ENCODE measurements at places on chromosomes 16 and 17.

DNA sequence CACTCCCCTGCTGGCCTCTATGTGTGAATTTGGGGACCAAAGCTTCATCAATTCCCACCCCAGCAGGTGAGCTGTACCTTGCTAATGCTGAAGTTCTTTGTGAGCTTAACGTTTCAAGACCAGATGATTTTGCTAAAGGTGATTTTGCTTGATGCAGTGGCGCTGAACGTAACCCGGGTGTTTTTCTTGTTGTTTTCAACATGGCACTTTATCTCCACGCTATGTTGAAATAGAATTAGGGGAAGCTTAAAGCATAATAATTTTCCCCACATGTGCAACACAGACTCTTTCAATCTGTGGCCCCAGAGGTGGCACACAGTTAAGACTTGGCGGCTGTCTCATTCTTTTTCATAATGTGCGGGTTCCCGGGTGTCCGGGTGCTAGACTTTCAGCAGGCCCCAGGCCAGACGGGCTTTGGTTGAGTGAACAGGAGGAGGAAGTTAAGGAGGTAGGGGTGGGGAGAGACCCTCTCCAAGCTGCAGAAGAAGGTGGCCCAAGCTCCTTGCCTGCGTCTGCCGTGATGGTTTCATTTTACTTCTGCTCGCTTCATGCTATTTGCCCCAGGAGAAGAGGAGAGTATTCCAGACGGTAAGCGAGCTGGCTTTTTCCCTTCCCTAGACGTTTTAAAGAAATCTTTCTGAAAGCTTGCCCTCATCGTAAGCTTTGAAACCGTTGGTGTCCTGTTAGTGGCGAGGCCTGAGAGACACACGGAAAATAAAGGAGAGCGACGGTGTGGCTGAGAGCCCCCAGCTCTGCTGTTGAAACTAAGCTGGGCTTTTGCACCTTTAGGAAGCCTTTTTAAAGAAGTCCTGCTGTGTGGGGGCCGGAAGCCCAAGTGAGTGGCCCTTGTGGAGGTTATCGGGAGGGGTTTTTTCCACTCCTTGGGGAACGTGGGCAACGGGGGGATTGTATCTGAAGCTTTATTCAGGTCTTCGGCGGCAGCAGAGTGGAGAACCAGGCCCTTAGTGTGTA is 4.2 kb downstream of the FOXC2 start:
- DNase-seq: no peak

- peak; percentile 56 for DNase-seq
Measured at GRCh38 chr17:350706-351448, 1.7 kb downstream of the RPH3AL start.

GRCh38 chr16:12675852-12676251 is 127.8 kb downstream of the CPPED1 start:
- DNase-seq: no peak

DNA sequence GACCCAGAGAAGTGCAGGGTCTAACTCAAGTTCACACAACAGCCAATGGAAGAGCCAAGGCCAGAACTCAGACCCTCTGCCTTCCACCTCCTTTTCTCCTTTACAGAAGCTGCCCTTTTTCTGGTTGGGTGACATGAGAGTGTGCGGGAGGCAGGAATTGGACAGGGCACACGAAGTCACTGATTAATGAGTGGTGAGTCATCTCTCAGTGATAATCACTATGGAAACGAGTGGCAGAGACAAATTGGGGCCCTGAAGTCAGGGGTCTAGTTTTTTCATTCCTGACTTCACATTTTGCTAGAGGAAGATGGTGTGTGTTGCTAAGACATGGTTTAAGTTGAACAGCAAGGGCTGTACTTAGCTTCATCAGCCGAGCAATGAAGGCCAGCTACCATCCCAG is 312.7 kb upstream of the CCL2 start:
- DNase-seq: no peak

GRCh38 chr17:40450175-40450574 is 6.9 kb downstream of the IGFBP4 start:
- no peak for DNase-seq

DNA sequence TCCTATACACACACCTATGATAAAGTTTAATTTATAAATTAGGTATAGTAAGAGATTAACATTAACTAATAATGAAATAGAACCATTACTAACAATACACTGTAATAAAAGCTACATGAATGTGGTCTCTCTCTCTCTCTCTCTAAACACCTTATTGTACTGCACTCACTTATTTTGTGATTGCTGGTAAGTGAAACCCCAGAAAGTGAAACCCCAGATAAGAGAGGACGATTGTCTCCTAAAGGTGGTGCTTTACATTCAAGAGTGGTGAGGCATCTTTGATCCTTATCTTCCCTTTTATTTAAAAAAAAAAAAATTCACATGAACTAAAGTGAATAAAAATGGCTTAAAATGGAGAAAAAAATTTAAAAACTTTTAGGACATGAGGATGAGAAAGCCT is 80.1 kb upstream of the TRAP1 start:
- DNase-seq: no peak

- DNase-seq: no peak
Measured at GRCh38 chr16:66198641-66199040, 167.8 kb upstream of the CDH5 start.

GRCh38 chr16:11310997-11311561 is 29.9 kb upstream of the PRM1 start:
- DNase-seq: peak; percentile 36

DNA sequence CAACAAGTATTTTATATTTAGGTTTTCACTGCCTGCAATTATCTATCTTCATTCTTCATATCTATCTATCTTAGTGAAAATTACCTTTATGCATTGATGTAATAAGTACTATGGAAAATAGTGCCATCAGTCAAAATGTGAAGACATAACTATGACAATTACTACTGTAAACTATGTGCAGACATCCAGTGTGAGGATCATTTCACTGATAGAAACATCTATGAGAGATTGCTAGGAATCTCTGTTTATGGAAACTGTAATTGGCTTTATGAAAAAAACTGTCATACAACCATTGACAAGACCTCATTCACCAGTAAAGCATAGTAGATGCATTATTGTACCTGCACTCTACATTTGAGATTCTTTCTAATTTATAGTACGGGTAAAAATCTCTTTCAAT is 401.0 kb downstream of the PMP22 start:
- DNase-seq: no peak

DNA sequence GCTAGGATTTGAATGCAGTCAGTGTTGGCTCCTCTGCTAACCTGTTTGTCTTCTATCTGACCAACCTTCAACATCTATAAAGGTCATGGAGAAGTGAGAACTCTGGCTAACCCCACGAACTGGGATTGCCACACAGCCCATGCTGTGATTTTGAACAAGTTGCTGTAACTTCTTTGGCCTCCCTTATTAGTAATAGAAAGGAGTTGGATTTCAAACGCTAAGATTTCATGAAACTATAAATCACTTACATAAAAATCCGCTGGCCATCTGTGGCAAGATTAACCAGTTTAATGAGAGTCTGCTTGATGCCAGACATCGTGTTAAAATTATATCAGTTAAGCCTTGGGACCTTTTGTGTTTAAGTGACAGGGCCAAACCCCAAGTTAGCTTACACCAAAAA is 53.4 kb downstream of the HSD17B2 start:
- no peak for DNase-seq

DNA sequence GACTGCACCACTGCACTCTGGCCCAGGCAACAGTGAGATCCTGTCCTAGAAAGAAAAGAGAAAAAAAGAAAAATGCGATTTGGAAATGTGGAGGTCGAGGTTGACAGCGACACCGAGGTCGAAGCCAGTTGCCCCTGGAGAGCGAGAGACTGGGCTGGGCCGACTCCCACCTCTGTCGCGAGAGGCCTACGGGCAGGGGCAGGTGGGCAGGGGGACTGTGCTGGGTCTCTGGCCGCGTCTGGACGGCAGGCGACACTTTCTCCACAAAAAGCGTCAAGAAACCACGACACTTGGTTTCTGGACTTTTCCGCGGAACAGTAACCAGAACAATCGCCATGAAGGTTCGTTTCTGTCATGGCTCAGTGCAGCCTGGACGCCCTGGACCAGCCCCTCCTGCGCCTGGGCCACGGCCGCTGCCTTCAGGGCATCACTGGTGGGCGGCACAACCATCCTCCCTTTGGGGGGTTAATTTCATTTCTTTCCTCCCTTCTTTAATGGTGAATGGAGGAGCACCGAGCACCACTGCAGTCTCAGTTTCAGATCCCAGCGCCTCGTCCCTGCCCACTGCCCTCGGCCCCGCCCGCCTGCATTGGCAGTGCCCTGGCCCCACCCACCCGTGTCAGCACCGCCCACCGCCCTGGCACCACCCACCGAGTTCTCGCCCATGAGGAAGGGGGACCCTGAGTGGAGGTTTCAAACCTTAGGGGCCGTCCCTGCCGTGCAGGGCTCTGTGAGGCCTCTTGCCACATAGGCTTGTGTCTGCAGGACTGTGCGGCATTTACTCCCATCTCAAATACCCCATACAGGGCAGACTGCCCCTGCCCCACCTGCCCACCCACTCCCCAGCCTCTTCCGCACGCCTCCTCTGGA is 18.5 kb upstream of the CDH15 start:
- no peak for DNase-seq

GRCh38 chr16:55861288-55861687 is 13.9 kb downstream of the CES5A start:
- DNase-seq: no peak

GRCh38 chr16:53369921-53370320 is 64.3 kb upstream of the RBL2 start:
- peak; percentile 92 for DNase-seq

DNA sequence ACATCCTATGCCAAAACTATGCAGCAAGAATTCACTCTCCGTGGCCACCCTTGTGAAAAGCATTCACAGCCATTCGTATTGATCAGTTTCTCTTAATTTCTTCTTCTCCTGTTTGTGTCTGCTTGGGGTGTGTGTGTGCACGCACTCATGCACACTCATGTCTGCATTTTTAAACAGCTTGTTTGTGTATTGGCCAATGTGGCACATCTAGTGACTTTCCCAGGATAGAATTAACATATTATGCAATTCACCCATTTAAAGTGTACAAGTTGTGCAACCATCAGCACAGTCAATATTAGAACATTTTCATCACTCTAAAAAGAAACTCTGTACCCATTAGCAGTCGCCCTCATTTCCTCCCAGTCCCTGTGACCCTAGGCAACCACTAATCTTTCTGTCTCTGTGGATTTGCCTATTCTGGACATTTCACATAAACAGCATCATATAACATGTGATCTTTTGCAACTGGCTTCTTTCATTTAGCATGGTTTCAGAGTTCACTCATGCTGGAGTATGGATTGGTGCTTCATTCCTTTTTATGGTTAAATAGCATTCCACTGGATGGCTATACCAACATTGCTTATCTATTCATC is 20.1 kb downstream of the IRX3 start:
- no peak for DNase-seq

DNA sequence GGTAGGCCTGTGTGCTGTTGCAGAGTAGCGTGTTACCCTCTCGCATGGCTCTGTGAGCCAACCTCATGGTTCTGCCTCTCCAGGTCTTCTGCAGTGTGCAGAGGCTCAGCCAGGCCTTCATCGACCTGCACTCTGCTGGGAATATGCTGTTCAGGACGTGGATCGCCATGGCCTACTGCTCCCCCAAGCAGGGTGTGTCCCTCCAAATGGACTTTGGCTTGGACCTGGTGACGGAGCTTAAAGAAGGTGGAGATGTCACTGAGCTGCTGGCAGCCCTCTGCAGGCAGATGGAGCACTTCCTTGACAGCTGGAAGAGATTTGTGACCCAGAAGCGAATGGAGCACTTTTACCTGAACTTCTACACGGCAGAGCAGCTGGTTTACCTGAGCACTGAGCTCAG is 75.8 kb upstream of the ENDOV start:
- no peak for DNase-seq

GRCh38 chr17:26773189-26774188 is 520.4 kb upstream of the WSB1 start:
- no peak for DNase-seq

- no peak for DNase-seq
Measured at GRCh38 chr16:89983536-89983935, 35.0 kb downstream of the DEF8 start.

GRCh38 chr17:35616536-35616935 is 29.4 kb downstream of the AP2B1 start:
- no peak for DNase-seq

DNA sequence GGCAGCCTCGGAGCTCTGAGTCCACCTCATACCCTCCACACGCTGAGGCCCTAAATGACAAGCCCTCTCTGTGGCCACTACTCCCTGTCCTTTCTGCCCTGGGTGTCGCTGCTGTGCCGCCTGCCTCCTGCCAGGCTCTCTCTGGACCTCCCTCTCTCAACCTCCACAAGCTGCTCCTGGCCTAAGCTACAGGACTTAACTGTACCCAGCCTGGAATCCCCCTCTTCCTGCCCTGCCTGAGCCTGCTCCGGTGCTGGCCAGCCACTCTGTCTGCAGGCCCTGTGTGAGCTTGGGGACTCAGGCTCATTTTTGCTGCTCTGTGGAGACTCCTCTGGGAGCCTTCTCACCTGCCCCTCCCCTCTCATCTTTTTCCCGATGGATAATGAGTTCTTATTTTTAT is 21.5 kb downstream of the IFT140 start:
- no peak for DNase-seq

DNA sequence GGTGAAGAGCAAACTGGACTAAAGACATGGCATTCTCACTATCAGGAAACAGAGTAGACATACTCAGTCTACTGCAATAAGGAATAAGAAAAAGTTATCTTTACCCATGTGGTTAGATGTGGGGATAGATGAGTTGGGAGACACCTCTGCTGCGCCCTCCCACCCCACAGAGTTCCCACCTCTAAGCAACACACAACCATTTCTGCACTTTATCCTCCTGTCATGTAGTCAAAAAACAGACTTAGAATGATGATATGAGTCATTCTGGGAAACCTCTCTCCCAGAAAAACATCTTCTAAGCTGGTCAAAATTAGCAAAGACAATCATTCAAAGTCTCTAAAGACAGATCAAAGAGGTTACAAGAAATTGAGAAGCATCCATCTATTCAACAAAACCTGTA is 94.9 kb downstream of the CACNG1 start:
- DNase-seq: no peak

GRCh38 chr17:37488607-37489196 is 989 bp upstream of the DUSP14 start:
- DNase-seq: no peak

DNA sequence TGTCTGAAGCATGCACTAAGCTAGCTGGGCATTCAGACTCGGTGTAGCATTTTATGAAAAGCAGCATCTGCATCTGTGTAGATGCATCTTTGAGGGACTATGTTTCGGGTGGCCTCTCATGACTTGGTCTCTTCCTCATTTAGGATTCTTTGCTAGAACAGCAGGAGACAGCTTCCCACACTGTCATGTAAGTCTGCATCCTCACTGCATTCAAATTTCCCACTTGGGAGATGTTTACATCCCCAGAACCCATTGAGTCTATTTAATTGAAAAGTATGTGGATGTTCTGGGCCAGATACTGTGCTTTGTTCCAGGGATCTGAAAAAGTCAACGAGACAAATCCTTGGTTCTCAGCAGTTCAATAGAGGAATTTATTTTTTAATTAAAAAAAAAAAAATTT is 198.6 kb upstream of the EEF2KMT start:
- no peak for DNase-seq

Measured in GF-D8 (cell line).